Breast epithelium (tissue), 4 donors: ENCODE measurements at places on chromosomes 2 and 18.

DNA sequence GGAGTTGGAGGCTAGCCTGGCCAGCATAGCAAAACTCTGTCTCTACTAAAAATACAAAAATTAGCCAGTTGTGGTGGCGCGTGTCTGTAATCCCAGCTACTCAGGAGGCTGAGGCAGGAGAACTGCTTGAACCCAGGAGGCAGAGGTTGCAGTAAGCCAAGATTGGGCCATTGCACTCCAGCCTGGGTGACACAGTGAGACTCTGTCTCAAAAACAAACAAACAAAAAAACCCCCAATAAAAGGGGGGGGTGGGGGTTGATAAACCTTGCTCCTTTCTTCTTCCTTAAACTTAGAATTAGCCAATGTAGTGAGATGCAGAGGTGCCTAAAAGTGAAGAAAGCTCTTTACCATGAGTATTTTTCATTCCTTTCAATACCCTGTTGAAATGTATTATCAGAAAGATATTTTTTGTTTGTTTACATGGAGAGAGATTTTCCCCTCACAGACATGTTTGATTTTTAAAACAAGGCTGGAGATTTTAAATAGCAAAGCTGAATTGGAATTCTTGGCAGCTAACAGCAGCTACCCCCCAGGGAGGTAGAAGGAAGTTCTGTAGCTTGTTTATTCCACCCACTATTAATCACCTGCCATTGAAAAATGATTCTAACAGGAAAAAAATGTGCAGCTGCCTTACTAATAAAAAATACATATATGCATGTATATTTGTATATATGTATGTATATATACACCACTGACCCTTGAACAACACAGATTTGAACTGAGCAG, 48.6 kb downstream of the GYPC start:
- H3K4me1 ChIP-seq, result no peaks in the 10 kb centered on the region
- H3K4me3 ChIP-seq, result no peak overlapping the region
- H3K36me3 ChIP-seq, result no peaks in the 10 kb centered on the region
- H3K27me3 ChIP-seq, result no peaks in the 10 kb centered on the region
- DNase-seq, result no peak

GRCh38 chr18:74604774-74605173, 7.1 kb downstream of the ZNF407 start:
- no peak overlapping the region for H3K4me3 ChIP-seq
- H3K4me1 ChIP-seq, result no peaks in the 10 kb centered on the region
- H3K27ac ChIP-seq, result no peak overlapping the region

DNA sequence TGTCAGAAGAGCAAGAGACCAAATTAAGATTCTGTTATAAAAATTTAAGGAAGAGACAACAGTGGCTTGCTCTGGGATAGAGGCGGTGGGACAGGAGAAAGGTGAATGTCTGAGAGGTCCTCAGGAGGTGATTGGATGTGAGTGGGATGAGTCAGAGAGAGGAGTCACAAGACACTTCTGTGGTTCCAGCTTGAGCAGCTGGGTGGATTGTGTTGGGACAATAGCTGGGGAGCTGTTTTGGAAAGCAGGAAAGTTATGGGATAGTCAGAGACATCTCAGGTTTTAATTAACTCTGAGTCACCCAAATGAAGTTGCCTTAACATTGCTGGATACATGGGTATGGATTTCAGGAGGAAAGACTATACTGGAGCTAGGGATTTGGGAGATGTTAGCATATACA, 218.0 kb upstream of the TRIB2 start:
- no peak overlapping the region for H3K27ac ChIP-seq
- H3K4me1 ChIP-seq, result no peaks in the 10 kb centered on the region
- DNase-seq, result no peak

GRCh38 chr2:185147361-185147760, 549.0 kb downstream of the ZNF804A start:
- no peak for DNase-seq
- H3K27ac ChIP-seq, result no peak overlapping the region
- H3K36me3 ChIP-seq, result no peaks in the 10 kb centered on the region
- no peaks in the 10 kb centered on the region for H3K27me3 ChIP-seq
- H3K4me1 ChIP-seq, result no peaks in the 10 kb centered on the region

GRCh38 chr2:28648147-28648546, 103.5 kb upstream of the PPP1CB start:
- H3K27me3 ChIP-seq, result no peaks in the 10 kb centered on the region
- H3K36me3 ChIP-seq, result no peaks in the 10 kb centered on the region
- no peak overlapping the region for H3K4me3 ChIP-seq
- H3K27ac ChIP-seq, result no peak overlapping the region
- no peak for DNase-seq

GRCh38 chr18:32238635-32239268, 48.9 kb downstream of the MEP1B start:
- no peak for DNase-seq
- H3K27me3 ChIP-seq, result no peaks in the 10 kb centered on the region
- no peaks in the 10 kb centered on the region for H3K4me1 ChIP-seq
- no peak overlapping the region for H3K27ac ChIP-seq
- H3K36me3 ChIP-seq, result no peaks in the 10 kb centered on the region

- H3K4me3 ChIP-seq, result no peak overlapping the region
- no peaks in the 10 kb centered on the region for H3K4me1 ChIP-seq
- H3K36me3 ChIP-seq, result no peaks in the 10 kb centered on the region
- H3K27me3 ChIP-seq, result no peaks in the 10 kb centered on the region
Observed at GRCh38 chr2:48906633-48907032, 151.1 kb upstream of the LHCGR start.

DNA sequence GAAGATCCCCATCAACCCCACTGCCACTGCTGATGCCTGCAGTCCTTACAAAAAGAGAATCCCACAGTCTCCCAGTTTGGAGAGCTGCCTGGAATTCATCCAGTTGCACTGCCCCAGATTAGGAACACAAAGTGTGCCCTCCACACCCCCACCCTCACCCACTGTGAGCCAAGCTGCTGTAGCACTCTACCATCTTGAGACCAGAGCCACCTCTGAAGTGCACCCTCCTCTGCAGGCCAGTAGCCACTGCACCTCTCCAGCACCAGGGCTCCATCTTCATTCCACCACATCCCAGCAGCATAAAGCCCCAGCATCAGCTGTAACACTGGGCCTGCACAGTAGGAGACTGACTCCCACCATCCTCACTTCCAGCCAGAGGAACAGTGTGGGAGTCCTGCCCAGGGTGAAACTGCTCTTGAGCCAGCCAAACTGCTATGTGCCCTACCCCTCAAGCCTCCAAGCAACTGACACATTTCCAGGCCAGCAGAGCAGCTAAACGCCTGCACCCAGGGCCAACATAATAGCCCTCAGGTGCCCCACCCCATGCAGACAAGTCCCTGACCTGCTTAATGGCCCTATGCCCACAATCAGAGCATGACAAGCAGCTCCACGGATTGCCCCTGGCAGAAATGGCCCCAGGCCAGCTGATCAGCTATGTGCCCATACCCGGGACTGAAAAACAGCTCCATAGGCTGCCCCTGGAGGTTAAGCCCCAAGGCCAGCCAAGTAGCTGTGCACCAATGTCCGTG, 206.0 kb downstream of the ATAD2B start:
- no peak for DNase-seq
- no peaks in the 10 kb centered on the region for H3K36me3 ChIP-seq
- no peak overlapping the region for H3K4me3 ChIP-seq
- no peaks in the 10 kb centered on the region for H3K27me3 ChIP-seq
- H3K27ac ChIP-seq, result no peak overlapping the region
- no peaks in the 10 kb centered on the region for H3K4me1 ChIP-seq

- H3K27me3 ChIP-seq, result no peaks in the 10 kb centered on the region
- no peaks in the 10 kb centered on the region for H3K4me1 ChIP-seq
- no peak for DNase-seq
- H3K36me3 ChIP-seq, result no peaks in the 10 kb centered on the region
Observed at GRCh38 chr2:208541989-208542464, 135.4 kb downstream of the PTH2R start.

DNA sequence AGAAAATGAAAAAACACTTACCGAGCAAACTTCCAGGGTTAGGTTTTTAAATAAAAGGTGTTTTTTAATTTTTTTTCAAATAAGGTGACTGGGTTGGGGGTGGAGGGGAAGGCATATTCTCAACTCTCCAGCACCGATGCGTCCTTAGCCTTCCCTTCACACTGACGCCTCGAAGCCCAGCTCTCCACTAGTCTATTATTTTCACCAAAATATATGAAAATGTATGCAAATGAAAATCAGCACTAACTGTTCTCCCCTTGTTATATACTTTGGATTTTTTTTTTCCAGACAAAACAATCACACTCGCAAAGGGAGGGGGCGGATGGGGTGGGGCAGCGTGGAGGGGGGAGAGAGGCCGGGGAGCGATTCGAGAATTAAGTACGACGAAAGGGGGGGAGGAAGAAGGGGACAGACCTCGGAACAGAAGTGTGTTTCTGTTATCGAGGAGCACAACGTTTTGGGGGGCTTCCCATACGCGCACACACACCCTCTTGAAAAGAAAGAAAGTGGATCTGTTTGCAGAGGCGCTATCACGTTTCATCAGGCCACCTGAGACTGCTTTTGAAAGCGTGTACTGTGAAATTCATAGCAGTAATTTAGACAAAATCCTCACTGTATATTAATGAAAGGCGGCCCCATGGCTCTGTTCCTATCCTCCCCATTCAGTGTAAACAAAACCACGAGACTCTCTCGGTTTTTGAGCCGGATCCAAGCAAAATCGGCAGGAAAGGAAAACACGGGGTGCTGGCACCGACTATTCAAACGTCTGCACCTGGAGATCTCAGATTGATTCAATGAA, 2.4 kb upstream of the POU3F3 start:
- DNase-seq, result no peak
- no peak overlapping the region for H3K27ac ChIP-seq
- H3K27me3 ChIP-seq, result peaks cover 88% of the 10 kb centered on the region
- H3K36me3 ChIP-seq, result no peaks in the 10 kb centered on the region
- peaks cover 7% of the 10 kb centered on the region for H3K4me1 ChIP-seq

- H3K4me3 ChIP-seq, result no peak overlapping the region
- no peaks in the 10 kb centered on the region for H3K4me1 ChIP-seq
- H3K27me3 ChIP-seq, result no peaks in the 10 kb centered on the region
- H3K27ac ChIP-seq, result no peak overlapping the region
- no peak for DNase-seq
- no peaks in the 10 kb centered on the region for H3K36me3 ChIP-seq
Observed at GRCh38 chr2:99754210-99754609, 264.4 kb upstream of the REV1 start.

DNA sequence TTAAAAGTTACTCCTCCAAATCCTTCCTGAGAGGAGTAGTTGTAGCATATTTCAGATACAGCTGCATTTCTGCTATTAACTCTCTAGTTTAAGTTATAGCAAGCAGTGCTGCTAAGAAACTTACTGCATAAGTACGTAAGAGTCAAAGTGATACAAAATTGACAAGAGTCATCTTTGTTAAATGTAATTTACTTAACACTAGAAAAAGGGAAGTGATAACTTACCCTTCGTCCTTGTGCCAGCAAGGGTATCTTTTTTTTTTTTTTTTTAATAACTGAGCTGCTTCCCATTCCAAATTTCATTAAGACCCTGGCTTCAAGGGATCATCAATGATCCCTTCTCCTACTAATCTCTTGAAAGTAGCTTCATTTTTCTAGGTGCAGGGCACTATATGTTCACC, 493.0 kb downstream of the PLCL1 start:
- no peaks in the 10 kb centered on the region for H3K4me1 ChIP-seq
- H3K36me3 ChIP-seq, result no peaks in the 10 kb centered on the region
- H3K4me3 ChIP-seq, result no peak overlapping the region

DNA sequence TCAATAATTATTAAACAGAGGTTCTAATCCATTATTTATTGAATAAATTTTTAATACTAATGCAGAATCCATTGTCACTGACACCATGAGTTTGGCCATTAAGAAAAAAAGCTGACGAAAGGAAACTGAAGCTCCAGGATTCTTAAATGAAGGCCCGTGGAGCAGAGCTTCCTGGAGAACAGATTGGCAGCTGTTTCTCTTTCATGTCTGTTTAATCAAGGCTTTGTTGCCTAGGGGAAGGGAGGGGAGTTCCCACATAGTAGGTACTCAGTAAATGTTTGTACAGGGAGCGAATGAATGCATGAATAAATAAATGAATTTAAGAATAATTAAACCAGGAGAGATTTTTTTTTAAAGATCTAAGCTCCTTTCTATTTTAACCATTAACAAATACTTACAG, 315.1 kb upstream of the KLHL29 start:
- no peak overlapping the region for H3K4me3 ChIP-seq
- H3K27ac ChIP-seq, result no peak overlapping the region
- no peak for DNase-seq
- H3K27me3 ChIP-seq, result no peaks in the 10 kb centered on the region
- H3K36me3 ChIP-seq, result no peaks in the 10 kb centered on the region

DNA sequence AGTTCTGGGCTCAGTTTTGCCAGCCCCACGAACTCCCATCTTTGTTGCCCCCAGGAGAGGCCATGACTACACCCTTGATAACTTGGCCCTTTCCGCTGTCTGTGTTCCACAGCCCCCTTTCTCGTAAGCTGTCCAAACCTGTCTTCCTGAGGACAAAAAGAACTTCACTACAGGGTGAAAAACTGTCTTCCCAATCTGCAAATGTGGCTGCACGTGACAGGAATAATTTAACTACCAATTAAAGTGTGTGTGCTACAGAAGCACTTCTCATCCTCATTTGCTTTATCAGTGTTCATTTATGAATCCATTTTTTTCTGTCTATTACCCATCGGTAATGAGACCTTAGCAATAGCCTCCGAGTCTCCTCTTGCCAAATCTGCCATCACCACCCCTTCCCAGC, 9.1 kb upstream of the ALPK2 start:
- no peak for DNase-seq
- H3K27me3 ChIP-seq, result no peaks in the 10 kb centered on the region
- no peaks in the 10 kb centered on the region for H3K36me3 ChIP-seq
- H3K27ac ChIP-seq, result no peak overlapping the region
- no peaks in the 10 kb centered on the region for H3K4me1 ChIP-seq
- H3K4me3 ChIP-seq, result no peak overlapping the region

- DNase-seq, result no peak
- no peak overlapping the region for H3K4me3 ChIP-seq
- no peaks in the 10 kb centered on the region for H3K27me3 ChIP-seq
- no peaks in the 10 kb centered on the region for H3K4me1 ChIP-seq
Observed at GRCh38 chr2:68418855-68419254, 48.2 kb downstream of the FBXO48 start.

DNA sequence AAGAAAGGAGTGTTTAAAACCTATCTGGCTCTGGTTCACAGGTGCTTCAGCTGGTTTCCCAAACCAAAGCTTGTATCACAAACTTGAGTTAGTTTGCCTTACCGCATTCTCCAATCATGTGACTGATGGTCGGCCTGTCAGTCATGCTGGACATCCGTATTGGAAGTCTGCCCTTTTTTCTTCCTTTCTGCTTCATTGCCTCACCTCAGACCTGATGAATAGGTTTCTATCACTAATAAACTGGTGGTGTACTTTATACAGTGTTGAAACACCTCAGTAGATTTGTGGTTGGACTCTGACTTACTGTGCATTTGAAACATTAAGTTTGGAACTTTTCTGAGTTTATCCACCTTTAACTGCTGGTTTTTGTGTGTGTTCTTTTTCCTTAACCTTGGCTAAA, 84.1 kb downstream of the R3HDM1 start:
- no peak overlapping the region for H3K27ac ChIP-seq
- no peaks in the 10 kb centered on the region for H3K4me1 ChIP-seq
- H3K36me3 ChIP-seq, result peaks cover 4% of the 10 kb centered on the region
- no peak overlapping the region for H3K4me3 ChIP-seq
- no peak for DNase-seq
